Head of caudate nucleus (tissue), 42 donors: ENCODE measurements at places on chromosomes 2 and 18.

DNA sequence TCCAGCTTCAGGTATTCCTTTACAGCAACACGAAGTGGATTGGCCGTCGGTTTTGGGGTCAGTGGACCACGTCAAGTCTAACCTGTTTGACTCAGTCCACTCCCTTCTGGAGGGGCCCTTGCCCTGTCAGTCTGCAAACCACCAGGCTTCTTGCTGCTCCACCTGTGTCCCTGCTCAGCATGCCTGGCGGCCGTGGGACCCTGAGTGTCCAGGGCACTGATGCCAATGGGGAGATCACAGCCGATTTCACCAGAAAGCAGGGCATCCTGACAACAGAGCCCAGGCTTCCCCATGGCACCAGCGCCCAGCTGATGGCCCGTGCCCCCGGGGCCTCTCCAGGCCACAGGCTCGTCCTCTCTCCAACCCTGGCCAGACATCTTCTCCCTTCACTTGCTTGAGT, 41.2 kb upstream of the HS6ST1 start:
- DNase-seq = no peak

DNA sequence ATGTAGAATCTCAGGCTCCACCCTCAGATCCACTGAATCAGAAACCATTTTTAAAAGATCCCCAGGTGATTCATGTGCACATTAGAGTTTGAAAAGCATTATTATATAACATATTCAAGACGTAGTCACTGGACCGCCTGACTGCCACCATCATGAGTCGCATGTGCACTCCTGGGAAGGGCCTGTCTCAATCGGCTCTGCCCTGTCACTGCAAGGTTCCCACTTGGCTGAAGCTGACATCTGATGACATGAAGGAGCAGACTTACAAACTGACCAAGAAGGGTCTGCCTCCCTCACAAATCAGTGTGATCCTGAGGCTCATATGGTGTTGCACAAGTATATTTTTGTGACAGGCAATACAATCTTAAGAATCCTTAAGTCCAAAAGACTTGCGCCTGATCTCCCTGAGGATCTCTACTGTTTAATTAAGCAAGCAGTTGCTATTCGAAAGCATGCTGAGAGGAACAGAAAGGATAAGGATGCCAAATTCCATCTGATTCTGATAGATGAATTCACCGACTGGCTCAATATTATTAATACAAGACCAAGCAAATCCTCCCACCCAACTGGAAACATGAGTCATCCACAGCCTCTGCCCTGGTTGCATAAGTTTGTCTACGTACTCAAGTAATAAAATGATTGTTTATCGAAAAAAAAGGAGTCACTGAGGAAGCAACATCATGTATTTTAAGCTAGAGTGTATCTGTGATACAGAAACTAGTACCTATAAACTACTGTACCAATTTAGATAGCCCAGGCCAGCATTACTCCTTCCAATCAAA, 26.2 kb downstream of the ATAD2B start:
- peak; percentile 57 for DNase-seq

DNA sequence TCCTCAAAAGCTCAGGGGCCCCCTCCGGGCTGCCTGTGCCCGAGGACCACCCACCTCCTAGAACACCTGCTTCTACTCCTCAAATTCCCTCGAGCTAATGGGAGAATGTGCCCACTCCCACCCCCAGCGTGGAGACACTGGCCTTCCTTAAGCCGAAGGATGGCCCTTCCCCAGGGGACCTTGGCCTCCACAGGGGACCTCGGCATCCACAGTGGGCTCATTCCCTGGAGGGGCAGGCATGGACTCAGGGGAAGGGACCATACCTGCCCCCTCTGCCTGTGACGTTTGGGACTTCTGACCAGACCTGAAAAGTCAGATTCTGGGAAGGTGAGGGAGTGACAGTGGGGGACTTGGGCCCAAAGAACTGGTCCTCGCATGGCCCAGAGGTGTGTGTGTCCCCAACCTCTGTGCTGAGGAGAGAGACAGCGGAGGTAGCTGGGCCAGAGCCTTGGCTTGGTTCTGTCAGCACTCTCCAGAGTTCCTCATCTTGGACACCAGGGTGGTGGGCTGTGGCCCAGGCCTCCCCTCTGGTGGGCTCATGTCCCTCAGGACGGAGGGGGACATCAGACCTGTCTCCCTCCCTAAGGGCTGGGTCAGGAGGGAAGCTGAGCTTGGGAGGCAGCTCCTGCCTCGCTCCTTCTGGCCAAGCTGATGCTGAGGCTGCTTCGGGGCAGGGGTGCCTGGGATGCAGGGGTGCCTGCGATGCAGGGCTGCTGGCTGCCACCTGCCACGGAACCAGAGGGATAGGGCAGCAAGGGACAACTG, 240.4 kb downstream of the HAUS1 start:
- DNase-seq = no peak

DNA sequence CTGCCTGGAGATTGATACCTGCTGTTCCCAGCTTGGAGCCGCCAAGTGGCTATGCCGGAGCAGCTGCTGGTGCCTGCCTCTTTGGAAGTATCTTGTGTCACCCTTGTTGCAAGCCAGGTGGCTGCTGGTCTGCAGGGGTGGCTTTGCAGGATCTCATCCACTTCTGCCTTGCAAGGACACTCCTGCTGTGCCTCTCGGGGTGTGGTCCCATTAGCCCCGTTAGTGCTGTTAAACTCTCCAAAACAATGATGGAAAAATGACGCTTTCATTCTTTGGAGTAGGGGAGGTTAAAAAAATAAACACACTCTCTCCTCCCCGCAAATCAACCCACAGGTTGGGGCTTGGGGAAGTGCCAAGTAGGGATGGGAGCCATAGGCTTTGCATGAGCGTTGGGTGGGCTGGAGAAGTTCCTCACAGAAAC, 352.8 kb downstream of the RNF144A start:
- no peak for DNase-seq
